ENCODE measurements at places on chromosomes 7 and 10.

GRCh38 chr7:39407137-39407536 lies 159.1 kb upstream of the YAE1 start:
- DNase-seq: no peak

- no peak for DNase-seq
Measured at GRCh38 chr10:46311501-46311951, 24.7 kb downstream of the ANTXRL start.

DNA sequence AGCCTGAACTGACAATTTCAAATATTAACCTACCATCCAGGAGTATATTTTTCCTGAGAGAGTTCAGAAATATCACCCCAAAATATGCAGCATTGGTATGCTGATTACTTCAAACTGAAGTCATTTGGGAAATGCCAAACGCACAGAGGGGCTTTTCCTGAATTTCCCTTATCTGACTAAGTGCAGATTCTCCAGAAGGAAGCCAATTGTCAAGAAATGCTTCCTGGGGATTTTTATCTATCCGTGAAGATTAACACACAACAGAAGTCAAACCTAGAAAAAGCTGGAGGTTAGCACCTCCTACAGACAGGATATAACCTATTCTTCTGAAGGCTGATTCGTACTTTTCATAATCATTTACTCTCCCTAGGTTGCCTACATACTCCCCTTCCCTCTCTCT lies 91.0 kb downstream of the AKR1D1 start:
- no peak for DNase-seq

GRCh38 chr10:124213471-124213870 lies 120.1 kb upstream of the CHST15 start:
- no peak for DNase-seq

DNA sequence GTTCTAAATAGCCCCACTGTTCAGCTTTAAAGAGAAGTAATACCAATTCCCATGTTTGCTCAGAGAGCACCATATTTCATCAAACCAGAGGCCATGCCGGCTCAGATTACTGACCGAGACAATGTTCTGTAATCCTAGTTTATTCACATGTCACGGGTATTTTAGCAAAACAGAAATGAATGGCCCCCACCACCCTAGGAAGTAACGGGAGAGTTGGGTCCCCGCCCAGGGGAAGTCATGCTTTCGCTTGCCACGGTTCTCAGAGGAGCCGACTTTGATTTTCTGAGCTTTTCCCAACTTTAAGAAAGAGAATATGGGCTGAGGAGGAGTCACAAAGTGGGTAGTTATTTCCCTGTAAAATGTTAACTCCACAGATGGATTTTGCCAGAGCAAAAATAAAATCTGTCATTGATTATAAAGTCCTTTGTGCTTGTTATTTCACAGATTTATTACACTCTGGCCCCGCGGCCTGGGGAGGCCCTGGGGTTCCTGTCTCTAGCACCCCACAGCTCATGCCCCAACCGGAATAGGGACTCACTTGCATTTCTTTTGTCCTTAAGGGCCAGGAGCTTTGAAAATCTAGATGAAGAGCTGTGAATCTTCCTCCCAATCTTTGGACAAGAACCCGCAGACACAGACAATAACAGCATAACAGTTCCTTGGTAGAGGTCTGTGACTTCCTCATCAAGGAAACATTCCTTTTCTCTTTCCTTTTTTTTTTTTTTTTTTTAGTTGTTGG lies 3.7 kb upstream of the GDF10 start:
- DNase-seq: no peak

GRCh38 chr7:11450281-11450680 lies 381.7 kb downstream of the THSD7A start:
- no peak for DNase-seq

DNA sequence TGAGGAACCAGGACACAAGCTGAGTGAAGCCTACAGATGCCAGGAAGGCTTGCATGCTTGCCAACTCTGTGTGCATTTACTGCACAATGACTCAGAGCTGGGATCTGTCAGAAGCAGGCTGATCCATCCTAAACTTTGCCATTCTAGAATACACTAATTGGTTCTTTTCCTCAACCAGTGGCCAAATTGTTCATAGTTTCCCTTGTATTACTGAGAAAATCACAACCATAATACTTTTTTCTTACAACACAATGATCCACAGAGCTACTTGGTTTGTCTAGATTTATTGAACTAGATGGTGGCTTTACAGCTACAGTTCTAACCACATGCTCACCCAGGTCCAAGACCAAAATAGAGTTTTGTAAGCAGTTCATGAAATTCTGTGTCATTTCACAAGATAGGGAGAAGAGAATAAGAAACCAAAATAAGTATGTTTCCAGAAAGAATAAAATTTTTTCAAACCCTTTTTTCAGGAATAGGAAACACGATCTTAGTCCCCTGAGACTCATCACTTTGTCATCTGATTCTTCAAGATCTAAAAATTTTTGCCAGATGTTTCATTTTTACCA lies 21.0 kb upstream of the LRRC17 start:
- peak; percentile 78 for DNase-seq

DNA sequence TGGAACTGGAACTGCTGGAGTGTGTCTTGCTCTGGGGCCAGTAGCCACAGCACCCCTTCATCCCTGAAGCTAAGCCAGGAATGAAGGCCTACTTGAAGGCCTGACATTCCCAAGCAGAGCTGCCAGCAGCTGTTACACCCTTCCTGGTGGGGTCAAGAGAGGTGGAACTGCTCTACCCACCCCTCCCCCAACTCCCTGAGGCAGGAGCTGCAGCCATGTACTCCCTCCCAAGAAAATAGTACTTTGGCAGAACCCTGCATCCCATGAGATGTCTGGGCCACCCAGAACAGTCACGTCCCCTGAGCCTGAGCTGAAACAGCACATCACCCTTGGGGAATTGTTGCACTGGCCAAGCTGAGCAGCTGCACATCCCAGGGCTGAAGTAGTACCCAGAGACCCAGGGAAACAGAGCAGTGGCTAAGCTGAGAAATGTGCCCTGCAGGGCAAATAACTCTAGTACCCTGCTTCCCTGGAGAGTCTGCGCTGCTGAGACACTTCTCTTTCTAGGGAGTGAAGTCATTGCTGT lies 63.4 kb upstream of the PLA2G12B start:
- no peak for DNase-seq

GRCh38 chr10:86960003-86960862 lies 1.8 kb downstream of the SNCG start:
- DNase-seq: no peak

DNA sequence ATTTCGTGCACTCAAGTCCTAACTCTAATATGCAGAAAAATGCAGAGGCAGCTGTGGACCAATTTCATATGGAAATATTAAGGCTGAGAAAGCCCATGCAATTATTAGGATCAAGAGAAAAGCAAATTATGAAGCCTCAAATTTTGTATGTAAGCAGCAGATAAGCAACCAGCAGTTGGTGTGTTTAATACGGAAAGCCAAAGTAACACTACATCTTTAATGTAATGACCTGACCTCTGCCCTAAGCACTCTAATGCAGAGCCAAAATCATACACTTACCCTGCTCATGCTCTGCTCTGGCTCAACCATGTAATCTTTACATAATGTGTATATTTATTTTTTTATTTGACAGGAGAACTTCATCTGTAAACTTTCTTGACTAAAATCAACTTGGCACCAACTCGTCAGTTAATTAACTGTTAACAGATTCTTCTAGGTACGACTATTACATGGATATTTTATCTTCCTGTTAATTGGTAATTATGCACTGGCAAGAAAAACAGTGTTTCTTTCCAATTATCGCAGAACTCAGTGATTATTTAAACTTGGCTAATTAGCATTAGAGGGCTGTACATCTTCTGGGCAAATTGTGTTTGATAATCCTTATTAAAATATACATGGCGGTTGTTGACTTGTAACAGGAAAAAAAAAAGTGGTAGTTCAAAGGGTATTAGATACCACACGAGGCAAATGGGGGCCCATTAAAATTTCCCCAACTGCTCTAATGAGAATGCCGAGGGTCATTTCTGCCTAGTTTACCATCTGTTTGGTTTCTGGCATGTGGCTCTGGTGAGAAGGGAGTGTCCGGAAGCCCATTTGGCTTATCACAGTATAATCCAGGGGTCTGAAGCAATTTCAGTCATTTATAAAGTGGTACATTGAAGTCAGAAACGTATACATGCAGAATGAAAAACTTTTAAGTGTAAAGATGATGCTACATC lies 94.5 kb downstream of the RELN start:
- DNase-seq: no peak

DNA sequence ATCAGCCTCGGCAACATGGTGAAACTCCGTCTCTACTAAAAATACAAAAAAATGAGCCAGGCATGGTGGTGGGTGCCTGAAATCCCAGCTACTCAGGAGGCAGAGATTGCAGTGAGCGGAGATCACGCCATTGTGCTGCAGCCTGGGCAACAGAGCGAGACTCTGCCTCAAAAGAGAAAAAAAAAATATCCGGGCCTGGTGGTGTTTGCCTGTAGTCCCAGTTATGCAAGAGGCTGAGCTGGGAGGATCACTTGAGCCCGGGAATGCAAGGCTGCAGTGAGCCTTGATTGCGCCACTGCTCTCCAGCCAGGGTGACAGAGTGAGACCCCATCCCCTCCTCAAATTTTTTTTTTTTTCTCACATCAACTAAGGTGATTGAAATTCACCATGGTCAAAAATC lies 42.8 kb downstream of the CDC123 start:
- no peak for DNase-seq

GRCh38 chr10:28939281-28940157 lies 262.2 kb downstream of the BAMBI start:
- DNase-seq: peak; percentile 35

DNA sequence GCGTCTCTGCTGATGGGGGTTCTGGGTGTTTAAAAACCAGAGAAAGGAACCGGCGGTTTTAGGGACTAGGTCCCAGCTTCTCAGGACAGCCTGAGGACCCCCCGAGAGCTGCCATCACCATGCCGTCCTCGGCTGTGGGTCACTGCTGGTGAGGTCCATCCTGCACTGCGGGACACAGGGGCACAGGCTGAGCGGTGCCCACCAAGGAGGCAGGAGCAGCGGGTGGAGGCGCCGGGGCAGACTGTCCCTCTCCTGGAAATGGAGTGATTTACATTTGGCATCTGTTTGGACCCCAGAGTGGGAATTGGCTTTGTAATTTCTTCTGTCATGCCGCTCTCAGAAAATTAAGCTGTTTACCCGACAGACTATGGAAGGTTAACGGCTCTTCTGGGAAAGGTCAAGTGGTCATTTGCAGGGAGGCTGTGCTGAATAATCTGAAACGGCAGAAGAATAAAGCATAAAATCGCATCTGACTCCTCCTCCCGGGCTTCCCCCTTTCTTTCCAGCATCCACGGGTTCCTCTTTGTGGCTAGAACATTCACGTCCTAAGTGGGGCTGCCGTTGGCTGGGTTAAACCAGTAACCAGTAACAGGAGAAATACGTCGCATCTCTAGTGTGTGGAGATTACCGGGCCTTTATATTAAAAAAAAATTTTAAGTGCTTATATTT lies 31.7 kb downstream of the LHPP start:
- DNase-seq: no peak

DNA sequence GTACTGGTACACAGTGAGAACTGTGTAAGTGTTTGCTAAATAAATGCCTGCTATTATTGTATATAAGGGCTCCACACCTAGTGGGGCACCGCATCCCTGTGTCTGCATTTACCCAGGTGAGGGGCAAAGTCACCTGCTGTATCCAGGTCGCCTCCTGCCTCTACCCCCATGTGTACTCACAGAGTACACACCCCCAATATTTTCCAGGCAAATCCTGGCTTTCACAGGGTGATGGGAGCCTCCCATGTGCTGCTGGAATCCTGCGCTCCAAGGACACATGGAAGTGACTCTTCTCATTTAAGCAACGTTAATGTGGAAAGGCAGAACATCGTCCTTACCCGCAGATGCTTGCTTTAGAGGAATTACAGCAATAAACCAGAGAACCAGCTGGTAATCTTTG lies 48.2 kb downstream of the ARHGAP22 start:
- DNase-seq: no peak

- no peak for DNase-seq
Measured at GRCh38 chr10:15293862-15294842, 76.9 kb downstream of the FAM171A1 start.
